ENCODE measurements at places on chromosomes 6 and 20. TPM values are rescaled to one million over a fixed set of nuclear protein-coding genes. Genes with fewer than 3 reads are reported as not detected.

Gene NRN1
- total RNA-seq = 0.74 TPM

Gene IMPG1
- total RNA-seq = not detected

Gene KCTD20
- total RNA-seq = 19.0 TPM

Gene NRSN1
- not detected for total RNA-seq

Gene GCNT2
- total RNA-seq = 7.6 TPM

Gene FOXP4
- total RNA-seq = 24.9 TPM

Gene AK9
- 2.0 TPM for total RNA-seq

Gene HLA-DMB
- total RNA-seq = 2.5 TPM

Gene IBTK
- total RNA-seq = 38.8 TPM

Gene CCN2
- total RNA-seq = 42.3 TPM

Gene MOG
- not detected for total RNA-seq

Gene AGER
- total RNA-seq = 1.4 TPM

Gene GLP1R
- total RNA-seq = not detected

Gene FRS3
- total RNA-seq = 2.8 TPM

Gene CST3
- total RNA-seq = 428 TPM

Data from A549 treated with CORT108297 at 1 μM for 4 hours (cell line).